ENCODE measurements at places on chromosomes 3 and 15.

DNA sequence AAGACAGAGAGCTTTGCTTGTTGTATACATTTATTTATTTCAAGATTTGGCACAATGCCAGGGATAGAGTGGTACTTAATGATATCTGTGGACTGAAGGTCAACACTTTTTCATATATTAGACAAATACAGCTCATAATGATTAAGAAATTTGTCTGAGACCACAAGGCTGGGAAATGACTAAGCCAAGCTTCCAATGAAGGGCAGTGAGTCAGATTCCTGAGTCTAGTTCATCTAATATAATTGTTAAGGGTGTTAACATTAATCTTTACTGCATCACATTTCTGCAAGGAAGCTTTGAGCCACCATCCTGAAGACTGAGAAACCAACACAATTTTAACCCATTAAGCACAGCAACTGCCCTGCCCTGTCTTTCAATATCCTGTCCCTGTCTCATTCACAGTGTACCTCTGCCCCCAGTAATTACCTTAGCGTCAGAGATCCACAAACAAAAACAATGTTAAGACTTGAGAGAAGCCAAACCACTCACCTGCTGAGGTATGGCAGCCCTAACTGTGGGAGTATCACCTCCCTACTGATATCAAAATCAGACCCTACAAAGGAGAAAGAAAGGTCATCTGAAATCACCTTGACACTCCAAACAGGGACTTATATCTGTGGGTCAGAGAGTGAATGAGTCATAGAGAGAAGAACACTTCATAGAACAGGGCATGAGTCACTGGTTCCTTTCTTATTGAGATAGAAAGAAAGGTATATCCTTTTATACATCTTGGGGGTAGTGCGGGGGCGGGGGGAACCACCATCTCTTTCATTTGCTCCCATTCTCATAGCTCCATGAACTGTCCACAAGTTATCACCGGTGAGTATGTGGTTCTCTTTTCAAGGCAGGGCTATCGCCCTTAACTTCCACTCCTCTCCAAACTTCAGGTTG, 74.7 kb downstream of the MAGI1 start:
- no peak for DNase-seq

- no peak for DNase-seq
Measured at GRCh38 chr3:150921209-150921608, 16.0 kb upstream of the MINDY4B start.

DNA sequence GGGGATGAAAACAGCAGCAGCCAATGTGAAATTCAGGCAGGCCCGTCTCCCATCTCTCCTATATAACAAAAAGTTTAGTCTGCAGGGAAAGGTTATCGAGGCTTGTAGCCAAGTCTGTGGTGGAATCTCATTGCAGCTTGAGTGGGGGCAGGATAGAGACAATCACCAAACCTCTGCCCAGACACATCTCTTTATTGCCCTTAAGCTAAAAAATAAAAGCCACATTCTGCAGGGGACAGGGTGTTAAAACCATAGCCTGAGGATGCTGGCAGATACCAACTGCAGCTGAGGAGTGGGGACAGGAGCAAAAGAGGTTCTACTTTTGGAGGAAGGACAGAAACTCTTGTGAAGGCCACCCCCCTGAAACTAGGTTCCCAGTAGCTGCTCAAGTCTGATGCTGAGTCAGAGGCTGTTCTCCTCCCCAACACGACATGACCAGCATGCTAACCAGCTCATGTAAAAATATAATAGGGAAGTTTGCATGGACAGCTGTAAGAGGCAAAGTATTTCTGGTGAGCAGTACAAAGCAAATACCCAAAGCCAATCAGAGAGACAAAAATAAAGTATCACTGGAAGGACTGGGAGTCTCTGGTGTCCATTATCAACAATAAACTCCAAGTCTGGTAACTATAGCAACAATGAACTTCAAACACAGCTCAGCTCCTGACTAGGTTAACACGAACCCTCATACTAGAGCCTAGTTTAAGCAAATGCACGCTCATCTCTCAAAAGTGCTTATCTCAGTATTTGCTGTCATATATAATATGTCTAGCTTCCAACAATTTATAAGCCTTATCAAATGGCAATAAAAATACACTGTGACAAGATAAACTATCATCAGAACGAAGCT, 362.2 kb upstream of the SLCO3A1 start:
- DNase-seq: no peak

DNA sequence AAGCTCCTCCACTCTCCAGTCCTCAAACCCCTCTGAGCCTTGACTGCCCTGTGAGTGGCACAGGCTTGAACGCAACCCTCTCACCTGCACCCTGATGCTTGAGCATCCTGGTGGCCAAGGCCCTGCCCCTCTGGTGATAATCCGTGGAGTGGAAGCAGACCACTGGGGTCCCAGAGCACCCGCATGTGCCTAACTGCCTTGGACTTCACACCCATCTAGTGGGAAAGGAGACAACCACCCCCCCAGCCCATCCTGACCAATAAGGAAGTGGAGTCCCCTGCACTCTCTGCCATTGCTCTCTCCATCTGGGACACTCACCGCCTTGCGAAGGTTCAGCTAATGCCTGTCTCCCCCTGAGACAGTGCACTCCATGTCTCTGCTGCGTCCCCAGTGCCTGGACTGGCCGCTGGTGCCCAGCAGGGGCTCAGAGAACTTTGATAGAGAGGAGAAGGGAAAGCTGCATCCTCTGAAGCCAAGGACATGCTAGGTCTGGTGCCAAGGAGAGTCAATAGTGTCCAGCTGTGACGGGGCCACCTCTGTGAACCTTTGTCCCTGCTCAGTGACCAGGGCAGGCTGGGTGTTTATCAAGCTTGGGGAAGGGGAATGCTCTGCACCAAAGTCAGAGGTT, 3.4 kb downstream of the KLF15 start:
- no peak for DNase-seq

DNA sequence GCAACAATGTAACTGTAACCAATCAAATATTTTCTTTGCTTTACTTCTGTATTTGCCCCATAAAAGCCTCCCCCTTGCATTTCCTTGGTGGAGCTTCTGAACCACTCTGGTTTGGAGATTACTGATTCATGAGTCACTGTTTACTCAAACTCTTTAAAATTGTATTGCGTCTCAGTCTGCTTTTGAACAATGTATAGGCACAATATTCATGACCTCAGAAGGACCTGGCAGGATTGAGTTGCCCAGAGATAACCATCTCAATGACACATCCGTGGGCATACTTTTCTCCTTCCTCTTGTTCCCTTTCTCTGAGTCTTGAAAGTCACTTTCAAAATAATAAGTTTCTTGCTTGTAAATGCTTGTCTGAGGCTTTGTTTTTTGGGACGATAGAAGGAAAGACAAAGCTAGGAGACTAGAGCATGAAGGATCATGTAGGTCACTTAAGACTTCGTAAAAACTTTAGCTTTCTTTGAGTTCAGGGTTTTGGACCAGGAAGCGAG, 57.1 kb upstream of the POU1F1 start:
- no peak for DNase-seq

GRCh38 chr15:69304182-69304545, 5.5 kb downstream of the PAQR5 start:
- no peak for DNase-seq

DNA sequence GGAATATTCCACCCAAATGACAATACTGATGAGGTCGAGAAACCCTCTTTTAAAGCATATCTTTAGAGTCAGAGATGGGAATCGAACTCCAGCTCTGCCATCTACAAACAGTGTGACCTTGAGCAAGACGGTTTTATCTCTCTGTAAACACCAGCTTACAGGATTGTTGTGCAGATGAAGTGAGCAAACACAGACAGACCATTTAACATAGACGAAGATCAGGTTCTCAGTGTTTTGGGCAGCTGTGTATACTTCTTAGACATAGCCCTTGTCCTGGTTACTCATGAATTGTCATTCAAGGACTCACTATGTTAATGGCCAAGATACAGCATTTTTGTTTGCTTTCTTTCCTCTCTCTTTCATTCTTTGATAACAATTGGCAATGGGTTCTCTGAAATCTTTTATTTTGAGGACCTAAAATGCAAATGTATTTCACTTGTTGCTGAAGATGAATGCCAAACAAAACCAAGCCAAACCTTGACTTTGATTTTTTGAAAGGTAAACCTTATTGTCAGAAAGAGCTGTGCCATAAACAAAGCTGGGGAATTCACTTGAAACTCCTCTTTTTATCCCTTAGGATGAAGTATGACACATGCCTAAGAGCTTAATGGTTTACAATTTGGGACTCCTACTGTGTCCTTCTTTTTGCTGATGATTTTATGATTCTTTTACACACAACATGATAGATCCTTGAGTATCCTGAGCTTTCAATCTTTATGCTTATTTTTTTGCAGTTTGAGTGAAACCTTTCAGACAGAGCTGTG, 250.0 kb upstream of the PDZRN3 start:
- no peak for DNase-seq

DNA sequence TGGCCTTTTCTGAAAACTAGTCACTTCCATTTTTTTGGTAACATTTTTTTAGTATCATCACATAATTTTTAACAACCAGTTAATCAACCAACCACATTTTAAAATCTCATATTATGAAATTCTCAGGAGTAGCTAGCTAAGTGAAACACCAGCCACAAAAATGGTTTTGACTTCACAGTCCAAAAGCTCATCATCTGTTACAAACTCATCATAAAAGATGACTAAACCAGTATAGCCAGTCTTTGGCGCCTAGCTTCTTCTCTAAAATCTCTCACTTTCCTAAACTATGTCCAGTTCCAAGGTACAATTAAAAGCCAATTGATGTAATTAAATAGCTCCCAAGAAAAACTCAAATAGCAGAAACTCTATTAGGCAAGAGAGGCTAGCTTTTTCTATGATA, 88.2 kb upstream of the ZNF385D start:
- DNase-seq: no peak

GRCh38 chr3:171511450-171511849, 51.2 kb upstream of the TNIK start:
- DNase-seq: no peak

DNA sequence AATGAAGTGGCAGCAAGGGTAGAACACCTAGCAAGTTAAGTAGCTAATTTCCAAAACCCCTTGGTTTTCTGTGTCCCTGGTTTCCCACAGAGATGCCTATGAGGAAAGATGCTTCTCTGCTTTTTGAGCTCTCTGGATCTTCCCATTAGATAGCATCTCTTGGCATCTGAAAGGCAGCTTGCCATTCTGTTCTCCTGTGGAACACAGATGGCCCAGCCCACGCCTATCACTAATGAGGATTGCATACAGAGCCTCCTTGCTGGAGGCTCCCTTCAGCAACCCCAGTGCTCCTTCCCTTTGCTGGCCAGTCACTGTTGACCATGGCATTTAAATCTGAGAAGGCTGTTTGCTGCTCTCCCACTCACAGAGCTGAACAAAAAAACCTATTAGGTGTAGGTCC, 34.4 kb upstream of the ETV5 start:
- no peak for DNase-seq

- no peak for DNase-seq
Measured at GRCh38 chr3:50001511-50001910, 61.6 kb downstream of the RBM6 start.

GRCh38 chr3:123469323-123469995, 20.6 kb upstream of the ADCY5 start:
- DNase-seq: no peak

DNA sequence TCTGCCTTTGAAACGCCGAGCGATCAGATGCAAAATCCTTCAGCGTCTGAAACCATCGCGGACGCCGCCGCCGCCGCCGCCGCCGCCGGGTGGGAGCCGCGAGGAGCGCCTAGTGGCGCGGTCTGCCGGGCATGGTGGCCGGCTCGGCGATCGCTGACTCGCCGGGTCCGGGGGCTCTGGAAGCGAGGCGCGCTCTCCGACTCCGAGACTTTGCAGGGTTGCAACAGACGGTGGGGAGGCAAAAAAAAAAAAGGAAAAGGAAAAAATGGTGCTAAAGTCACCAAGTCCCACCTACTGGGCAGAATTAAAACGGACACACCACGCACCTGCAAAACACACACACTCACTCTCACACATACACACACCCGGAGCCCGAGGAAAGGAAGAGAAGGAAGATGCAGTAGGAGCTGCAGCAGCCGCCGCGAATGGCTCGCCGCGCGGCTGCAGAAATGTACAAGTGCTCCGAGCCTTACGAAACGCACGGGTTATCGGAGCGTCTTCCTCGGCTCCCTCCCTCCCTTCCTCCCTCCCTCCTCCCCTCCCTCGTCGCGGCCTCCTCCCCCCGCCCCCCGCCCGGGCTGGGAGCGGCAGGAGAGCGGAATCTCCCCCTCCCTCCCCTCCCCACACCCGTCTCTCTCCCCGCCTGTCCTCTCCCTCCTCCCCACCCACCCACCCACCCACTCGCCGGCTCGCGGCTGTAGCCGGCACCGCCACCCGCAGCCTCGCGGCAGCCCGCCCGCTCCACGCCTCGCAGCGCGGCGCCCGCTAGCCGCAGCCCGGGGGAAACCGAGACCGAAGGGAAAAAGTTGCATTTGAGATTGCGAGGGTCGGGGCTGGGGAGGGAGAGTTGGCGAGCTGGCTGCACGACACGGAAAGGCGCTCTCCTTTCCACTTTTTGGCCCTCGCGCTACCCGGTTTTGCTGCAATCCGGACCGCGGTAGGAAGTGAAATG, at the start of gene NTRK3:
Gene NTRK3, minus strand, starts transcription at position 461 of the 952 bp plus-strand sequence. CDS start 586 bp downstream, outside the sequence.
- DNase-seq: no peak

DNA sequence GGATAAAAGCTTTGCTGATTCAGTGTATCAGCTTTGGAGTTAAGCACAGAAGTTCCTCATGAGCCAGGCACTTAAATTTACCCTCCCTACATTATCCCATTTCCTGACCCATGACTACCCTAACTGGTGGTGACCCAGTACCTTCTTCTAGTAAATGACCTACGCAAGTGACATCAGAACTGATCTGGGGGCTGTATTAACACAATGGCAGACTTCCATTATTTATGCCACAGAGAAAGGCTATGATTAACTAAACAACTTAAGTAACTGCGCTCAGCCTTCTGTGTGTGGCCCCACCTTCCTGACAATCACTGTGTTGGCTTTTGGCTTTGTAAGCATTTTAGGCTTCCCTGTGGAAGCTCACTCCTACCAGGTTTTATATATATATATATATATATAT, 1.9 kb downstream of the MB21D2 start:
- DNase-seq: no peak

- no peak for DNase-seq
Measured at GRCh38 chr3:113079218-113079961, 88.6 kb downstream of the GTPBP8 start.

Data from T-helper 17 cell (primary cell).